ENCODE measurements at places on chromosomes 3 and 15. TPM values are rescaled to one million over a fixed set of nuclear protein-coding genes. Genes with fewer than 3 reads are reported as not detected.

DNA sequence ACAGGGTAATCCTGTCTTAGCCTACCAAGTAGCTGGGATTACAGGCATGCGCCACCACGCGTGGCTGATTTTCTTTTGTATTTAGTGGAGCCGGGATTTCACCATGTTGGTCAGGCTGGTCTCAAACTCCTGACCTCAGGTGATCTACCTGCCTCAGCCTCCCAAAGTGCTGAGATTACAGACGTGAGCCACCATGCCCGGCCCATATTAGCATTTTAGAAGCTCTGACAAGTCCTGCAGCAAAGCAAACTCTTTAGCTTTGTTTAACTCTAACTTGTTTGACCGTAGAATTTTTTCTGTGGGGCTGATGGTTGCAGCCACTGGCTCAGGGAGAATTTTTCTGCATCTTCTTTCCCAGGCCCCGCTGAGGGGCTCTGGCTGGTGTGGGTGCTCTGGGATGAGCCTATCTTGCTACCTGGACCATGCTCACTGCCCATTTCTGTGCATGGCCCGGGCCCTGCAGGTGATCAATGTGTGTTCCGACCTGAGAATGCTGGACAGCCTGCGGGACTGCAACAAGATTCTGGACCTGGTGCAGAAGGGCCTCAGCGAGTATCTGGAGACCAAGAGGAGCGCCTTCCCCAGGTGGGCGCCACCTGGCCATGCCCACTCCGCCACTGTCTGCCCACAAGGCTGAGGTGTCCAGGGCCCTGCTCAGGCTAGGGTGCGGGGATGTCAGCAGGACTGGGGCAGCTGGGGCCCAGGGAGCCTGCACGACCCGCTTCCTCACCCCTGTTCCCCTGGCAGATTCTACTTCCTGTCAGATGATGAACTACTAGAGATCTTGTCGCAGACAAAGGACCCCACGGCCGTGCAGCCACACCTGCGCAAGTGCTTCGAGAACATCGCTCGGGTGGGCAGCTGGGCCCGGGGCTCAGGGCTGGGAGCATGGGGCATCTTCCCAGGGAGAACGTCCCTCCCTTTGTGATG, 41.3 kb downstream of the DNAH1 start:
- DNase-seq, result no peak

DNA sequence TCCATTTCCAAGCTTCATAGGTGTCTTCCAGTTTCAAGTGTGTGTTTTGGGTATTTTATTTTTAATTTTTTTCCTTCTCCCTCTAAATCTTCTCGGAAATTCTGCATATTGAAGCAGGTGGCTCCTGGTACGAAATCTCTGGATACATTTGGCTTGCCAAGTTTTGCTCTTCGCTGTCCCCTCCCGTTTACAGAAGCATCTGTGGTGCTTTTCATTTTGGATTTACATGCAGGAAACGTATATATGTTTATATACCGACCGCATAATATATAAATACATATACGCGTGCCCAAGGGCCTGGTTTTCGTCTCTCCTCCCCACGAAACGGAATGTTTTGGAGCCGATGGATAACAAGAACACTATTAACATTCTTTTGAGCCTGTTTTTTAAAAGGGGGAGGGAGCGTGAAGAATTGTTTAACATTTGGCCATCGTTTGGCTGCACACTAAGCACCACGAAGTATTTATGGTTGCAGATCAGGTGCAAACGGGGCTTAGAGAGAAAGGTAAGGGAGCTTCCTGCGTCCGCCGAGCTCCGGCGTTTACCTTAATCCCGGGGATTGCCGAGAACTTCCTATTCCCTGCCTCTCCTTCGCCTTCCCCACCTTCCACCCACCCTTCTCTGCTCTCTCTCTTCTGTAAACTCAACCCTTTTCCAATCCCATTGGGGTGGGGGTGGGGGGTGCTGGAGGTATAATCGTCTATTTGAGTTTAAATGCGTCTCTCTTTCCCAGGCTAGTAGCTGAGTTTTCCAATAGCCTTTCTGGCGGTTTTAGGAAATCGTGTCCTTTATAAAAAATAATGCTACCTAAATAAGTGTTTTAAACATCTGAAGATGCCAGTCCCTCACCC, 1.1 kb upstream of the NLGN1 start:
- DNase-seq, result peak; percentile 42

DNA sequence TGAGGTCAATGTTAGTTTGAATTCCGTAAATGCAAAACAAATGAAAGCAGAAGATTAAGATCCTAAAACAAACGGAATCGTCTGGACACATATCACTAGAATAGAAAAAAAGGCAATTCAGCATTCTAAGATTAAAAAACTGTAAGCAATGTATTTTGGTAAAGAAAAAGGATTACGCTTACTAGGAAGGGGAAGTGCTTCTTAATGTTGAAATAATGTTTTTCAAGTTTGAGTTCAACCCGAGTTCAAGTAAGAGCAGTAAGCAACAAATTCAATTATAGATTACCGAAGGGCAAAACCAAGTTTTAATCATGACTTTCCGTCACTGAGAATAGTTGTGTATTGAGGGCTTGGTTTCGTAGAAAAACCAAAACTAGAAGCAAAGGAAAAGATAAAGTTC, 637 bp downstream of the CIP2A start:
- DNase-seq, result no peak

DNA sequence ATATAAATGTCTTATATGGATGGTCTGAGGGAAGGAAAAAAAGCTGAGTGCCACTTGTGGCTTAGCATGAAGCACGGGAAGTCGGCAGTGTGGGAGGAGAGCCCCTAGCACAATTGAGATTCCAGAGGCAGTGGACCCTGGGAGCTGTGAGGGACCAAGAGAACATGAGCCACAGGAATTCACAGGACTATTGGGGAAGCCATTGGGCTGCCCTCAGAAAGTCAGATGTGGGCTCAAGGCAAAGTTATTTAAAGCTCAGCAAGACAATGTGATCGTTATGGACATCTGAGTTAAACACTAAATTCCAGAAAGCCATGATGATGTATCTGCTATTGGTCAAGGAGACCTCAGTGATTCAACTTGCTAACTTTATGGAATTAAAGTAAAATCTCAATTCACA, 380.8 kb upstream of the IL12A start:
- no peak for DNase-seq

DNA sequence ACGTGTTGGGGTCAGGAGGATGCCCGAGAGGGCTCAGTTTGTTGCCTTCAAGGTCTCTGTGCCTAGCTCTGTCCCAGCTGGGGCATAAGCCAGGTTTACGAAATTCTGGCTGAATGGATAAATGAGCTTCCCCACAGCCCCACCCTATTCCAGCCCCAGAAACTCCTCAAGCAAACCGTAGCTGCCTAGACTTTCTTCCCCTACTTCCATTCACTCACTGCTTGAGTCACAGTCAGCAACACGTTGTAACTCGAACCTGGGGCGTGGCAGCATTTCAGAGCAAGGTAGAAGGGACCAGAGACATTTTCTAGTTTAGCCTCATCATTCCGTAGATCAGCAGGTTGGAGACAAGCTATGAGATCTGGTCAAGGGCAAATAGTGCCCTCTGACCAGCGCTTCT, 24.2 kb downstream of the NMNAT3 start:
- DNase-seq, result no peak

NEIL1 gene
- total RNA-seq, result 0.91 TPM

DNA sequence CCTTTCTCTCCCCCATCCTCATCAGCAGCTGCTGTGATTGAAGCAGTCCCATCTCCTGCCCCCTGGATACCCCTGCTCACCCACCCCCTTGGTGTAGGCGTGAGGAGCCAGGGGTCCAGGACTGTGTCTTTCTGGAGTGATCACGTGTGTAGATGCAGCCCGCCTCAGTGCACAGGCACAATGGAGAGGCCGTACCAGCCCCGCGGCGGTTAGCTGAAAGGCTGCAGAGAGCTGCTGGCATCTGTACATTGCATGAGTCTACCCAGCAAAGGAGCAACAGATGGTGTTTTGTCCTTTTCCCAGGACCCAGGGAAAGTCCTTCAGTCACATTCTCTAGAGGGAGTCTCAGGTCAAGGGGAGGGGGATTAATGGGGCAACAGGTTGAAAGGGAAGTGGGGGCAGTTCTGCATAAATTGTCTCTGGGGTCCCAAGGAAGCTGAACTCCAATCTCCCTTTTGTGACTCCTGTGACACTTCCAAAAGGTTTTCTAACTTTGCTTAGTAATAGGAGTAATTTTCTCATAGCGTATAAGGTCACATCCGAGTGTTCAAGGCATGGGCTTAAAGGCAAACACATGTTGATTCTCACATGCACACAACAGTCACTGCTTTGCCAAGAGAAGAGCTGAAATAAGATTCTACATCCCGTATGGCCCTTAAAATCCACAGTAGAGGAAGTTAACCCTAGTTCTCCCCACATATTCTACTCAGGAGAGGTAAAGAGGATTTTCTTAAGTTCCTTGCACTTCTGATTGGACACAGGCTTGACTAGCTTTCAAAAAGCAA, 7.1 kb downstream of the CSPG5 start:
- no peak for DNase-seq

- peak; percentile 61 for DNase-seq
Observed at GRCh38 chr3:16513141-16514020, at the start of gene RFTN1. Gene RFTN1, minus strand, starts transcription at chr3:16513699. Its CDS starts 19,830 bp downstream, at chr3:16493869.

- peak; percentile 33 for DNase-seq
Observed at GRCh38 chr15:82663186-82663600, 16.0 kb upstream of the CPEB1 start.

ZBBX gene
- not detected for total RNA-seq

DNA sequence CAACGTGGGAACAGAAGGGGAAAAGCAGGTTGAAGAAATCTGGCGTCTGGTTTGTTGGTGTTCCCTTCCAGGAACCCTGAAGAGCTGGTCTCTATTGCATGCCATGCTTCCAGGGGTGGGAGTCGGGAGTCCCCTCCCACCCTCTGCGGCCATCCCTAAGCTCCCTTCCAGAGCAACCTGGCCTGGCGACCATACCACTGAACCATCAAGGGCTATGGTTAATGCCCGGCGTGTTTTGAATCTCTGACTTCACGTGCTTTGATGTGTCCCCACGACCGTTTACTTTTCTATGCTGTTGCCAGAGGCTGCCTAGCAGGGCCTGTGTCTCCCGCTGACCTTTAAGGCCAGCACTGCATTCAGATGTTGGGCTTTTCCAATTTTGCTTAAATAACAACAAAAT, 696 bp upstream of the SNRK start:
- no peak for DNase-seq

DNA sequence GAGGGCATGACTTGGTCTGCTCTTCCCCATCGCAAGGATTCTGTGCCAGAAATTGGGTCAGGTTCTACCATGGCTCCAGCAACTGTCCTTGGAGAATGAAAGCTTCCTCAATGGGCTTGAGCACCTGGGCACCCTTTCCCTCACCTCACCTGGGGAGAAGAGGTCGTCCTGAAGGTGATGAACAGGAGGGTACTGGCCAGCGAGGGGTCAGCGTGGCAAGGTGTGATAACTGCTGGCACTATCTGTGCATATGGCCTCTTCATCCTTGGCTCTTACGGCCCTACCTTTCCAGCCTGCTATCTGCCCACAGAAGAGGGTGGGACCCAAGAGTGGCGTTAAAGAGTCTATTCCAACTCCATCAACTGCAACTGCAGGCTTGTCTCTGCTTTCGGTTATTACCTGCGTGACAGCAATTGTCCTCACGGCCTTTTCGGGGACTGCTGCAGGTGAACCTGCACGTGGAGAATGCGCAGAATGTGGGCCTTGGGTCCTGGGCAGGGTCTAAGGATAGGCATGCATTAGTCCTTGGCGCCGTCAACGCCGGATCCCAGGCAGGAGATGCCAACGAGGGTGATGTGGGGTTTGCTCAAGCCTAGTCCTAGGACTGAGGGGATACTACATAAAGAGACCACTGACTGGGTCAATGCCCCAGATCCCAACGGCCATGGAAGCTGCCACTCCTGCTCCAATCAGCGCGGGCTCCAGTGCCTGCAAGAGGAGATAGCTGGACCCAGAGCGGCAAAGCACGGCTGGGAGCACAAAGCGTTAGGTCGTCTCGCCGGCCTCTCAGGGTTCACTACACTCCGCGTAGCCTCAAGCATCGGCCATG, 625 bp upstream of the RBM15B start:
- DNase-seq, result no peak

DNA sequence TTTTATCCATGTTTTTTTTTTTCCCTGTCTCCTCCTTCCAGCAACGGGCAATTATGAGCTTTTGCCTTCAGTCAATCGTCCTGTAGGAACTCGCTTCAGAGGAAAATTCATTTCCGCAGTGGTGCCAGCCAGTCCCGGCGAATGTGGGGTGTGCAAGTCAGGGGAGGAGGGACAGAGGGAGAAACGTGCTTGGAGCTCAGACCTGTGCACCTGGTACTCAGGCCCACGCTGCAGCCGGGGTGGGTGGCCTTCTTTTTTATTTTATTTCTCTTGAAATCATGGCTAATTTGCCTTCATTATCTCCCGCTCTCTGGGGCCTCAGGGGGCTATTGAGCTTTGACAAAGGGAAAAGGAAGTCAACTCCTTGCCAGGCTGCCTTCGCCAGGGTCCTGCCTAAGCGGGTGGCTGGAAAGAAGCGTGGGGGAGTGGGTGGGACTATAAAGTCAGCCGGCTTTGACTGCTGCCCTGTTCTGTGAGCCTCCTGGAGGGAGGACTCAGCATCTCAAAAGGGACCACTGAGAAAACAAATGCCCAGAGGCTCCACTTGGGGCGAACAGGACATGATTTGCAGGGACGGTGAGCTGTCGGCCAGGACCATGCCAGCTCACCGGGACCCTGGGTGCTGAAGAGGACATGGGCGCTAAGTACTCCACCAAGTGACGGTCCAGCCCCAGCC, 5.5 kb downstream of the GRIP2 start:
- no peak for DNase-seq

- DNase-seq, result no peak
Observed at GRCh38 chr3:108736821-108737220, 20.4 kb downstream of the RETNLB start.

DNA sequence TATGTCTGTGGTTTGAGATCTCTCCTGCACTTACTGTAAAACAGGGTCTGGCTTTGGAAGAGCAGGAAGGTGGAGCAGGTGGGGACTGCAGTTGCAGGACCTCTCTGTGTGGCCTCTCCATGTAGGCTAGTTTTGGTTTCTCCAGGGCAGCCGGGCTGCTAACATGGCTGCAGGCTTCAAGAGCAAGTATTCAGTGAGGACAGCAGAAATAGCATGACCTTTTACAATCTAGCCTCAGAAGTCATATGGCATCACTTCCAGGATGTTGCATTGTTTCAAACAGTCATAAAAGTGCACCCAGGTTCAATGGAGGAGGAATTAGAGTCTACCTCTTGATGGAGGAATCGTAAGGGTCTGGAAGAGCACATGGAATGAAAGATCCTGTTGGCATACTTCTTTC, 728.7 kb downstream of the NTRK3 start:
- DNase-seq, result peak; percentile 38

CHRM5 gene
- not detected for total RNA-seq

DNA sequence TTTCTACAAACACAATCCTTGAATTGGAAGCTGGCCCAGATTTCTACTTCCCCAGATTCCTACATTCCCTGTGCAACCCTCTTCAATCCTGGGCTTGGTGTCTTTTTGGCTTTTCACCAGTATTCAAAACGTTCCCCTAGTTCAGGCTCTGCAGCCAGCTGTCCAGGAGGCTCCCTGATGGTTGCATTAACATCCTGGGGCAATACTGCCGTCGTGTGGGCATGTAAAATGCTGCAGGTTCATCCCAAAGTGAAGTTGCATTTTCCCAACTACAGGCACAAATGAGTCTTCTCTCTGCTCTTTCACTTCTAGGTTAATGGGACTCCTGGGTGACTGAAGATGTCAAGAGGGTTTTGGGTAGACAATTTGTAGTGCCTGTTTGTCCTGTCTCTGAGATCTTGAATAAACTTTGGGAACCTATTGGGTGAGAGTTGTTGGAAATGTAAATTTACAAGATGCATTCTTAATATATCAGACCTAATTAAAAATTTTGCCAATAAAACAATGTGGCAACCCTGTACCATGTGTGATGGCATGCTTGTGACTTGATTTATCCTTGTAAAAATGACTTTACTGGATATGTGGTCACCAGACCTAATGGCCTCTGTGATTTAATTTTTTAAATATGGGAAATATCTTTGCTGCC, 28.6 kb downstream of the SOX14 start:
- peak; percentile 44 for DNase-seq
